ENCODE measurements at places on chromosomes 5 and 9.

- DNase-seq, result no peak
Measured at GRCh38 chr5:53856506-53856905, 296.1 kb downstream of the NDUFS4 start.

DNA sequence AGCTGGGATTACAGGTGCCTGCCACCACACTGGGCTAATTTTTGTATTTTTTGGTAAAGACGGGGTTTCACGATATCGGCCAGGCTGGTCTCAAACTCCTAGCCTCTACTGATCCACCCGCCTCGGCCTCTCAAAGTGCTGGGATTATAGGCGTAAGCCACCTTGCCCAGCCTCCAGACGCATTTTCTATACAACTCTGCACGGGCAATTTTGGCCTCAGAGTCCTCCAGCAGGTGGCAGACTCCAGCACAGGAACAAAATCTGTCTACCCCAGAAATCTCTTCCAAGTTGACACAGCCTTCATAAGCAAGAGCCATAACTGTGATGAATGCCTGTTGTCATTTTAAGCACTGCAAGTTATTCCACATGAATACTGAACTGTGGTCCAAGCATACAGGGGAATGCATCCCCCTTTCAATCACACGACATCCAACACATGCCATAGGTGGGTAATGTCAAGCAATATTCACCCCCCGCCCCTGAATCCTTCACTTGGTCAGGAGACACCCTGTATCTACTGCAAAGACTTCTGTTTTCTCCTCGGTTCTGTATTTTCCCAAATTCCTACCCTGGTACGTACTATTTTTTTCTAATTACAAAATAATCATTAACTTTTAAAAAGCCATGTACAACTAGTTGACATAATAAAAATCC, 50.8 kb downstream of the ALDH7A1 start:
- DNase-seq, result no peak

GRCh38 chr5:35634326-35634725, 16.7 kb downstream of the SPEF2 start:
- no peak for DNase-seq

- DNase-seq, result no peak
Measured at GRCh38 chr9:95465115-95465514, 51.7 kb downstream of the PTCH1 start.

DNA sequence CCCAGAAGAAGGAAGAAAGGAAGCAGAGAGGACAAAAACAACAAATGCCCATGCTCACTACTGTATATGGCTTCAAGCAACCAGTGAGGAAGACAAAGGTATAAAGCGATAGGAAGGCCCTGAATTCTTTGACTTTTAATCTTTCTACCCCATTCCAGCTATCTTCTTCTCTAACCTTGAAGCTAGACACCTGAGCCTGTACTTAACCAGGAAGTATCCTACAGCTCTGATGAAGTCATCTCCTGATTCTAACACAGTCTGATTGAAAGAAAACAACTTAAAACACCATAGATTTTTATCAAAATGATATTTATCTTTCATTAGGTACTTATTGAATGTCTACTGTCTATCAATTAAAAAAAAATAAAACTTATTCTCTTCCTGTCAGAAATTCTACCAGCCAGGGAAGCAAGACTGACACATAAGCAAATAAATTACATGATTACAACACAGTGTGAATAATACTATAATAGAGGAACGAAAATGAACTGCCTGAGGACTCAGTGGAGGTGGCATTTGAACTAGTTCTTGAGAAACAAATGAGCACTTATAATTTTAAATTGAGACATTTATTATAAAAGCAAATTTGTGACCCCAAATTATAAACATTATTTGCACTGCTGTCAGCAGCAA, 123.3 kb upstream of the ELL2 start:
- no peak for DNase-seq

DNA sequence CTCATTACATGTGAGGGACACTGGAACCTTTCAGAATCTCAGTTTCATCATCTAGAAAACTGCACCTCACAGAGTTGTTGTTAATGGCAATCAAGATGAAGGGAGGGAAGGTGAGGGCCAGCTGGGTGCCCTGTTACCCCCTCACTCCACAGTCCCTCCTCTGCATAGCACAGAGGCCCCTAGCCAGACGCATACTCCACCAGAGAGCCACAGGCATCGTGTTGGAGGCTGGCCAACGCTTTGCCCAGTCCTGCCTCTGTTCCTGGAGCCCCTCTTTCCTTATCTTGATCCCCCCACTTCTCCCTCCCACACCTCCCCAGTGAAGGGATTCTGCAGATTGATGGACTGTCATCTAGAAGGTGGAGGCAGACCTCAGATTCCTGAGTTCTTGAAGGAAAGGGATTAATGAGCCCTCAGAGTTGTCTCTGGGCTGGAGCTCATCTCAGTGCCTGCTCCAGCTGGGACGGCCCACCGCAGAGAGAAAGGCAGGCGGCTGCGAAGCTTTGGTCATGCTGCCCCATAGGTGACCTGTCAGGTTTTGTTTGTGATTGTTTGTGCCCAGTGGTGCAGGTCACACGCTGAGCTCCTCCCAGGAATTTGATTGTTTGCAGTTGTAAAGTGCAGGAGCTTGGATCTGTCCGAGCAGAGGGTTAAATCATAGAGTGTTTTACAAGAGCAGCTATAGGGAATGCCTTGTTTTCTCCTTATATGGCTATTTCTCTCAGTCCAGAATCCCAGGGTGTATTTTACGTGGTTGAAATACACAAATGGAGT, 487.3 kb downstream of the CCDC171 start:
- no peak for DNase-seq

DNA sequence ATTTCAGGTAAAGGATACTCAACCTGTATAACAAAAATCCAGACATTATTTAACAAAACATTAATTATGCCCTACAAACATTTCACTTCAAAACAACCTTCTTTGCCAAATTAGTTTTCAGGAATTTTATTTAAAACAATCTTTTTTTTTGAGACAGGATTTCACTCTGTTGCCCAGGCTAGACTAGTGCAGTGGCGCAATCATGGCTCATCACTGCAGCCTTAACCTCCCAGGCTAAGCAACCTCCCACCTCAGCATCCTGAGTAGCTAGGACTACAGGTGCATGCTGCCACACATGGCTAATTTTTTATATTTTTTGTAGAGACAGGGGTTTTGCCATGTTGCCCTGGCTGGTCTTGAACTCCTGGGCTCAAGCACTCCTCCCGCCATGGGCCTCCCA, 3.9 kb downstream of the FNIP1 start:
- no peak for DNase-seq

- no peak for DNase-seq
Measured at GRCh38 chr5:76294573-76294972, 108.5 kb upstream of the IQGAP2 start.

Data from epithelial cell of prostate (primary cell).